ENCODE measurements at places on chromosomes 16 and 17.
A peak's percentile ranks its signal among the peaks of the same experiment; 100 is the strongest.

- no peak for DNase-seq
These were observed 55.3 kb upstream of the ERCC4 start for GRCh38 chr16:13864689-13865088.

- no peak for DNase-seq
These were observed 33.6 kb downstream of the SEC14L5 start for GRCh38 chr16:4991754-4992153.

- no peak for DNase-seq
These were observed 606.3 kb downstream of the MAF start for GRCh38 chr16:78994135-78994745.

- DNase-seq, result peak; percentile 53
These were observed 1.1 kb upstream of the AKTIP start for GRCh38 chr16:53503991-53504663.

DNA sequence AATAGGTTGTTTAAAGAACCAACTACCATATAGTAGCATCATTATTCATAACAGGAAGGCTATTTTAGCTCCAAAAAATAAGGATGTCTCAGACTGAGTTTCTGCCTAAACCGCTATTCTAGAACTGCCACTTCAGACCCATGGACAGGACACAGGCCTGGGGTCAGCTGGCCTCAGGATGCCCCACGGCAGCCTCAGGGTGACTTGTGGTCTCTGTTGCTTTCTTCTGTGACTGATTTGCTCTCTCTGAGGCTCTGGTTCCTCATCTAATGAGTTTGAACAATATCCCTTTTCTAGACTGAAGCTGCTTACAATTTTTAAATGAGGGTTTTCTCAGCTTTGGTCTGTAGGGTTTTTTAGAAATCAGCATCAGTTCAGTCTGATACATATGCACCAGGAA is 31.8 kb upstream of the IRF8 start:
- DNase-seq, result no peak

GRCh38 chr17:64780096-64781013 is 118.2 kb upstream of the SMURF2 start:
- peak; percentile 30 for DNase-seq

DNA sequence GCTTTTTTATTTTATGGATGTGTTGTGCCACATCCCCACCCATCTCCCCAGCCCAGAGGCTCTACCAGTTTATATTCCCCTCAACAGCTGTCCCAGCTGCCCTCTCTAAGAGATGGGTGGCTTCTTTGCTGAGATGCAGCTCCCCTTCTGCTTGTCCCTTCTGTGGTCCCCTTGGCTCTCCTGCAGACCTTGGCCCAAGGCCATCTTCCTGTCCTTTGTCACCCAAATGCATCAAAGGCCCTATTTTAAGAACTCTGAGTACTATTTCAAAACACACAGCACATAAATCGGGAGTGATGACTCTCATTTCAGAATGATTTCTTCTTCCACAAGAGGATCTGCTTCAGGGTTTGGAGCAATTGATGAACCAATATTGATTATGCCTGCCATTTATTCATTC is 85.3 kb downstream of the SPACA3 start:
- DNase-seq, result no peak

- DNase-seq, result no peak
These were observed 983.9 kb upstream of the EEF2KMT start for GRCh38 chr16:6081320-6081976.

DNA sequence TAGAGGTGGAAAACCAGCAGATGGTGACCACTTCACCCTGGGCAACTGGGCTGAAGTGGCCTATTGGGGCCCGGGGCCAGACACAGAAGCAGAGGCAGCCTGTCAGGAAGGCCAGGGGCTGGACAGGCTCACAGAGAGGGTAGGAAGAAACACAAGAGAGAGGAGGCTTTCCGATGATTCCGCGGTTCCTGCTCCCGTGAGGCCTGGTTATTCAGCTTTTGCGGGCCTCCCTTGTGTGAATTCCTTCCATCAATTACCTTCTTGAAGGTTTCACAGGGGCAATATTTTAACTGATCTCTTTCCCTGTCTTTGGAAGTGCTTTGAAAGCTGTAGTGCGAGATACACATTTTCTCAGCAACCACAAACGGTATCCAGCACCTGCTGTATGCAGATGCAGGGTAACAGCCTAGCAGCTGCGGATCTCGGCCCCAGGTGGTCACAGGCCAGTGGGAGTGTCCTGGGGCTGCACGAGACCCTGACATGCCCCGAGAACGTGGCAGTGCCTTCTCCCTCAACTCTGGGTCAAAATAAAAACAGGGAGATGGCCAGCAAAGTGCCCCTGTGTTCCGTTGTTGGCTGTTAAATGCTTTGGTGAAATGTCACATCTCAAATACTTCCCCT is 11.6 kb upstream of the CMIP start:
- DNase-seq, result no peak

- DNase-seq, result no peak
These were observed 67.9 kb downstream of the CEP95 start for GRCh38 chr17:64574646-64575045.
